CD4-positive, alpha-beta memory T cell (primary cell): ENCODE measurements at places on chromosomes 3 and 15. TPM values are rescaled to one million over a fixed set of nuclear protein-coding genes. Genes with fewer than 3 reads are reported as not detected.

DNA sequence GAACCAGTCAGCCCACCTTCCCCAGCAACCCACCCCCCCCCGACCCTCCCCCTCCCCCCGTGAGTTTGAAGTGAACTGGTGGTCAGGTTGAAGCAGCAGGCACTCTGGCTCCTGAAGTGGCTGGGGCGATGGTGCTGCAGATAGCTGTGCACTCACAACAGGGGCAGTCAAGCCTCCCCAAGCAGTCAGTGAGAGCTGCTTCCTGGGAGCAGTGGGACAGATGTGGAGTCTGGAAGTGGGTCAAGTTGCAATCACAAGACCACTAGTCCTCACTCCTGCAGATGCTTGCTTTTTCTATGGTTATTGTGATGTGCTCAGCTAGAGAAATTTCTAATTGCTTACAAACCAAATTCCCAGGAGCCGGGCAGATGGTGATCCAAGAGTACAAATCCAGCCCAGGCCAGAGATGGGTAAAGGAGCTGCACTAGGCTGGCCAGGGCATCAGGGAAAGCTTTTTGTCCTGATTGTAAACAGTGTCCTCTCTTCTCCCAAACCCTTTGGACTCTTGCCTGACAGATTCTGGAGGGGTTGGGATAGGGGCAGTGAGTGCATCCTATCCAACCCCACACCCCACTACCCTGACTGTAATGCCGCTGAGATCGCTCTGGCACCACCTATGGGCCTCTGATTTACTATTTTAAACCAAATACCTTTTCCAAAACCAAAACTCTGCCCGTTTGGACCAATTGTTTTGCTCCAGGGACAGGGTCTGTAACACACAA, 9.8 kb upstream of the CLPX start:
- DNase-seq = no peak
- H3K27ac ChIP-seq = no peak overlapping the region
- no peaks in the 10 kb centered on the region for H3K4me1 ChIP-seq
- no peaks in the 10 kb centered on the region for H3K27me3 ChIP-seq
- H3K4me3 ChIP-seq = no peak overlapping the region

- no peaks in the 10 kb centered on the region for H3K27me3 ChIP-seq
- DNase-seq = no peak
- H3K4me3 ChIP-seq = no peak overlapping the region
- no peak overlapping the region for H3K27ac ChIP-seq
These were observed 53.0 kb upstream of the ROPN1 start for GRCh38 chr3:124044956-124045355.

- H3K27me3 ChIP-seq = no peaks in the 10 kb centered on the region
- H3K4me1 ChIP-seq = no peaks in the 10 kb centered on the region
- no peak overlapping the region for H3K4me3 ChIP-seq
- no peak for DNase-seq
- no peaks in the 10 kb centered on the region for H3K36me3 ChIP-seq
These were observed 190.1 kb downstream of the UBE3A start for GRCh38 chr15:25248583-25249235.

- H3K27me3 ChIP-seq = no peaks in the 10 kb centered on the region
- H3K4me3 ChIP-seq = no peak overlapping the region
- H3K27ac ChIP-seq = no peak overlapping the region
- no peak for DNase-seq
- H3K36me3 ChIP-seq = no peaks in the 10 kb centered on the region
These were observed 684.4 kb downstream of the GRM7 start for GRCh38 chr3:7545334-7545733.

DNA sequence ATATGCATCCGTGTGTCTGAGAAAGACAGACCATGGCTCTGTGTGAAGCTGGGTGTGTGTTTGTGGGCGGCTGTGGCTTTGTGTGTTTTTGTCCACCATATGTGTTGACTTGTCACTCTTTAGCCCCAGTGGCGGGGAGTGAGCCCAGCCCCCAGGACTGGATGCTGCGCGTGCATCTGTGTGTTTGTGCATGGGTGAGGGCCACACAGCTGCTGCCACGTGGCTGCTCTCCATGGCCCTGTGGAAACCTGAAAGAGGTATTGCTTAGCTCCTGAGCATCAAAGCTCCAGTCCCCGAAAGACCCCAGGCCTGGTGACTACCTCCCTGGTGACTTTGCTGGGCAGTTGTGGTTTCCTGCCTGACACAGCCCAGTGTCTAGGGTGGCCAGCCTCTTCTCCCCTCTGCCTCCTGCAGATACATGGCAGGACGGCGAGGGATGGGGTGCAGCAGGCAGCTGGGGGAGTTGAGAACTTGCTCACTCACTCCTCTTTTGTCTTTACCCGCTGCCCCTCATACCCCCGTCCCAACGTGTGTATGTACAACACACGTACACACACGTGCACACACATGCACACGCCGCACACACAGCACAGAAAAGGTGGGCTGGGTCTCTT, 6.5 kb downstream of the EPHB3 start:
- no peak for DNase-seq
- peaks cover 16% of the 10 kb centered on the region for H3K4me1 ChIP-seq
- peaks cover 3% of the 10 kb centered on the region for H3K27me3 ChIP-seq
- H3K4me3 ChIP-seq = no peak overlapping the region

DNA sequence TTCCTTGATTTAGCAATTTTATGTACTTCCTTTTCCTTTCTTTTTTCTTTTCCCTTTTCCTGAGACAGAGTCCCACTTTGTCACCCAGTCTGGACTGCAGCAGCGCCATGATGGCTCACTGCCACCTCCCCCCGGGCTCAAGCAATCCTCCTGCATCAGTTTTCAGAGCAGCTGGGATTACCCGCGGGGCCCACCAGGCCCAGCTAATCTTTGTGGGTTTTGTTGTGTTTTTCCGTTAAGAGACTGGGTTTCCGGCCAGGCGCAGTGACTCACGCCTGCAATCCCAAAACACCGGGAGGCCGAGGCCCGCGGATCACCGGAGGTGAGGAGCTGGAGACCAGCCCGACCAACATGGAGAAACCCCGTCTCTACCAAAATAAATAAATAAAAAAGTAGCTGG, 17.7 kb downstream of the GOLGA8S start:
- H3K4me3 ChIP-seq = no peak overlapping the region
- no peaks in the 10 kb centered on the region for H3K36me3 ChIP-seq

- H3K4me3 ChIP-seq = no peak overlapping the region
- no peaks in the 10 kb centered on the region for H3K36me3 ChIP-seq
- peaks cover 74% of the 10 kb centered on the region for H3K4me1 ChIP-seq
- DNase-seq = no peak
- H3K27ac ChIP-seq = no peak overlapping the region
- H3K27me3 ChIP-seq = no peaks in the 10 kb centered on the region
These were observed 43.0 kb downstream of the GASK1A start for GRCh38 chr3:43022121-43022520.

DNA sequence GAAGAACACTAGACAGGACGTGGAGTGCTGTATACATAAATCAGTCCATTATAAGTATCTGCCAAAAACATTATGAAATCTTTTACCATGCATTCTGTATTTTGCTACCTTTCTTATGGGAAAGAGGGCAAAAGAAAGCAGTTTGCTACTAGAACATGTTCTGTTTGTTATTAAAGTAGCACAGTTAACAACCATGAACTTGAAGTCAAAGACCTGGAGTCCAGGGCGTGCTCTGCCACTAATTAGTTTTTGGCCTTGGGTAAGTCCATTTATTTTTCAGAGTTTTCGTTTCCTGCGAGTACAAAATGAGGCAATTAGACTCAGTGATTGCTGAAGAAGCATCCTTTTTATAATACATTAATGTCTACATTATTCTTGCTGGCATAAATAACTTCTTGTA, 143.3 kb upstream of the AGTR1 start:
- no peaks in the 10 kb centered on the region for H3K27me3 ChIP-seq
- no peaks in the 10 kb centered on the region for H3K36me3 ChIP-seq
- H3K4me1 ChIP-seq = no peaks in the 10 kb centered on the region
- no peak for DNase-seq
- no peak overlapping the region for H3K4me3 ChIP-seq
- no peak overlapping the region for H3K27ac ChIP-seq

GRCh38 chr15:67134871-67135492, 69.6 kb downstream of the SMAD3 start:
- H3K36me3 ChIP-seq = no peaks in the 10 kb centered on the region
- peak overlapping the region; percentile 48 for H3K4me3 ChIP-seq
- peaks cover 100% of the 10 kb centered on the region for H3K4me1 ChIP-seq
- no peaks in the 10 kb centered on the region for H3K27me3 ChIP-seq

GRCh38 chr3:149820183-149820582, 7.2 kb downstream of the RNF13 start:
- H3K27me3 ChIP-seq = no peaks in the 10 kb centered on the region
- no peak overlapping the region for H3K4me3 ChIP-seq
- no peak for DNase-seq
- no peaks in the 10 kb centered on the region for H3K36me3 ChIP-seq
- H3K4me1 ChIP-seq = peaks cover 42% of the 10 kb centered on the region

GRCh38 chr3:171248426-171249111, 211.6 kb downstream of the TNIK start:
- H3K4me3 ChIP-seq = no peak overlapping the region
- H3K27ac ChIP-seq = peak overlapping the region; percentile 25
- peaks cover 81% of the 10 kb centered on the region for H3K4me1 ChIP-seq
- no peak for DNase-seq
- H3K27me3 ChIP-seq = no peaks in the 10 kb centered on the region

GRCh38 chr3:37392957-37393356, 218.6 kb upstream of the LRRFIP2 start:
- no peak overlapping the region for H3K27ac ChIP-seq
- H3K4me3 ChIP-seq = no peak overlapping the region
- H3K27me3 ChIP-seq = no peaks in the 10 kb centered on the region
- no peak for DNase-seq

GRCh38 chr3:170033489-170033888, 4.3 kb upstream of the GPR160 start:
- H3K4me1 ChIP-seq = peaks cover 23% of the 10 kb centered on the region
- no peak overlapping the region for H3K4me3 ChIP-seq
- DNase-seq = peak; percentile 74
- no peak overlapping the region for H3K27ac ChIP-seq
- no peaks in the 10 kb centered on the region for H3K36me3 ChIP-seq

GRCh38 chr15:85598718-85599398, 195.9 kb downstream of the KLHL25 start:
- no peak overlapping the region for H3K27ac ChIP-seq
- peaks cover 6% of the 10 kb centered on the region for H3K36me3 ChIP-seq
- peaks cover 48% of the 10 kb centered on the region for H3K4me1 ChIP-seq
- no peaks in the 10 kb centered on the region for H3K27me3 ChIP-seq
- no peak for DNase-seq

GRCh38 chr3:123344175-123344906, 104.5 kb downstream of the ADCY5 start:
- no peak overlapping the region for H3K4me3 ChIP-seq
- no peak for DNase-seq
- no peaks in the 10 kb centered on the region for H3K27me3 ChIP-seq
- H3K36me3 ChIP-seq = no peaks in the 10 kb centered on the region
- H3K27ac ChIP-seq = no peak overlapping the region
- no peaks in the 10 kb centered on the region for H3K4me1 ChIP-seq

- H3K27ac ChIP-seq = no peak overlapping the region
- H3K36me3 ChIP-seq = no peaks in the 10 kb centered on the region
These were observed 1000.9 kb downstream of the AGBL1 start for GRCh38 chr15:87080547-87080946.

DNA sequence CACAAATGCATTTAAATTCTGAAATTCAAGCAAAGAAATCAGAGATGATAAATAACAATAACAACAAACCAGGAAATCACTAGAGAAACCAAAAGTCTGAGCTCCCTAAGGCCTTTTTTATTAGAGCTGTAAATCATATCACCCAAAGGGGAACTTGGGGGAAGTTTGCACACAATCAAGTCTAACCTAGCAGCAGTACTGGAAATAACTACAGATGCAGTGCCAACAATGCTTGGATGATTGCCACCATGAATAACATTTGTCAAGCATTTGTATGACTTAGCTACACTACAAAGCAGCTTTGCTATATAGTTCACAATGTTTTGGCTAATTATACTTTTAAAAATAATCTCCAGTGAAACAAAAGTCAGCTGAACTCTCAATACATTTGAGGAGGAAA, 27.8 kb downstream of the SHQ1 start:
- H3K27me3 ChIP-seq = no peaks in the 10 kb centered on the region
- no peak overlapping the region for H3K4me3 ChIP-seq
- no peaks in the 10 kb centered on the region for H3K36me3 ChIP-seq
- no peak for DNase-seq

DNA sequence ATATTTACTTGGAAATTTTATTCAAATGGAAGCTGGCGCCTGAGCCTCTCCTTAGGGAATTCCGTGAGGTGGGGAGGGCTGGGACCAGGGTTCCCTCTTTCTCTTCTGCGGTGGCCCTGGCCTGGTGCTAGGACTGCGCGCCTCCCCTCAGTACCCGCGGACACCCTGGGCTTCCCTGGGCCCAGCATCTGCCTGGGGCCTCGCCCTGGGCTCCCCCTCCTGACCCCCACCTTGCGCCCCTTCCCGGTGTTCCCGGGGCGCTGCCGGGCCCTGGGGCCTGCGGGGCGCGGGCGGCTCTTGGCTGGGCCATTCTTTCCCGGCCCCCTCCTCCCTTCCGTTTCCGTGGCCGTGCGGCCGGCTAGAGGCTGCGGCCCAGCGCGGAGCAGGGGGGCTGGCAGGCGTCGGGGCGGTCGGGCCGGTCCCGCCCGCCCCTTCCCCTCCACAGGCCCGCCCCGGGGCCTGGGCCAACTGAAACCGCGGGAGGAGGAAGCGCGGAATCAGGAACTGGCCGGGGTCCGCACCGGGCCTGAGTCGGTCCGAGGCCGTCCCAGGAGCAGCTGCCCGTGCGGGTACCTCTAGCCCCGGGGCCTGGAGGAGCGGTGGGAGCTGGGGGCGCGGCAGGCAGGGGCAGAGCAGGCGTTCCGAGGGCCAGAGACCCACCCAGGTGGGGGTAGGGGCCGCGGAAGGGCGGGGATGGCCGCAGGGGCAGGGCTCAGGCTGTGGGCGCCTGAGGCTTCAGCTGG, at the start of gene FES:
TSS of gene FES (plus strand) at position 529 of the 743 bp plus-strand sequence. CDS start 542 bp downstream, outside the sequence.
- H3K36me3 ChIP-seq = peaks cover 17% of the 10 kb centered on the region
- H3K27me3 ChIP-seq = no peaks in the 10 kb centered on the region
- H3K4me3 ChIP-seq = no peak within 1 kb of the TSS
- peaks cover 5% of the 10 kb centered on the region for H3K4me1 ChIP-seq

- H3K4me3 ChIP-seq = no peak overlapping the region
- no peak for DNase-seq
- peaks cover 3% of the 10 kb centered on the region for H3K27me3 ChIP-seq
- no peak overlapping the region for H3K27ac ChIP-seq
These were observed 90.2 kb upstream of the SLC6A11 start for GRCh38 chr3:10725846-10726245.

DNA sequence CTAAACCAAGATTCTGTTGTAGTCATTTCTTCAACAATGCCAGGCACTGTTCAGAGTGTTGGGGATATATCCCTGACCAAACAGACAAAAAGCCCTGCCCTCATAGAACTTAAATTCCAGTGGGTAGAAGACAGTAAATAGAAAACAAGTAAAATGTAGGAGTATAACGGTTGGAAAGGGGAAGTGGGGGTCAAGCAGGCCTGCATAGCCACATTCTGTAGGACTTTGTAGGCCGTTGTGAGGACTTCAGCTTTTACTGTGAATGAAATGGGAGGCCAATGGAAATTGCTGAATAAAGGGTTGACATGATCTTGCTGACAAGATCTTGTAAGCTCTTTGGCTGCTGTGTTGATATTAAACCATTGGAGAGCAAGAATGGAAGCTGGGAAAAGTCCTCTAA, 1.8 kb downstream of the MRPS11 start:
- no peak for DNase-seq
- no peak overlapping the region for H3K27ac ChIP-seq
- no peak overlapping the region for H3K4me3 ChIP-seq
- no peaks in the 10 kb centered on the region for H3K27me3 ChIP-seq
- peaks cover 16% of the 10 kb centered on the region for H3K36me3 ChIP-seq

The SPTSSB gene
- polyA plus RNA-seq = 0.08 TPM

The AMOTL2 gene
- polyA plus RNA-seq = not detected

The A4GNT gene
- polyA plus RNA-seq = not detected

The CTXN2 gene
- not detected for polyA plus RNA-seq

The ATXN7 gene
- polyA plus RNA-seq = 25.1 TPM

The MEIS2 gene
- not detected for polyA plus RNA-seq

The LTF gene
- polyA plus RNA-seq = not detected

The GPR62 gene
- not detected for polyA plus RNA-seq

The HES1 gene
- 0.11 TPM for polyA plus RNA-seq

The PLCH1 gene
- polyA plus RNA-seq = 0.02 TPM

The OXTR gene
- polyA plus RNA-seq = 0.15 TPM
